ELF-1 (cell line): ENCODE measurements at places on chromosomes 13 and 19.

- no peak for DNase-seq
These were observed 30.6 kb downstream of the RAP2A start for GRCh38 chr13:97464561-97464960.

- DNase-seq, result no peak
These were observed 68.6 kb upstream of the RFXAP start for GRCh38 chr13:36750461-36750860.

DNA sequence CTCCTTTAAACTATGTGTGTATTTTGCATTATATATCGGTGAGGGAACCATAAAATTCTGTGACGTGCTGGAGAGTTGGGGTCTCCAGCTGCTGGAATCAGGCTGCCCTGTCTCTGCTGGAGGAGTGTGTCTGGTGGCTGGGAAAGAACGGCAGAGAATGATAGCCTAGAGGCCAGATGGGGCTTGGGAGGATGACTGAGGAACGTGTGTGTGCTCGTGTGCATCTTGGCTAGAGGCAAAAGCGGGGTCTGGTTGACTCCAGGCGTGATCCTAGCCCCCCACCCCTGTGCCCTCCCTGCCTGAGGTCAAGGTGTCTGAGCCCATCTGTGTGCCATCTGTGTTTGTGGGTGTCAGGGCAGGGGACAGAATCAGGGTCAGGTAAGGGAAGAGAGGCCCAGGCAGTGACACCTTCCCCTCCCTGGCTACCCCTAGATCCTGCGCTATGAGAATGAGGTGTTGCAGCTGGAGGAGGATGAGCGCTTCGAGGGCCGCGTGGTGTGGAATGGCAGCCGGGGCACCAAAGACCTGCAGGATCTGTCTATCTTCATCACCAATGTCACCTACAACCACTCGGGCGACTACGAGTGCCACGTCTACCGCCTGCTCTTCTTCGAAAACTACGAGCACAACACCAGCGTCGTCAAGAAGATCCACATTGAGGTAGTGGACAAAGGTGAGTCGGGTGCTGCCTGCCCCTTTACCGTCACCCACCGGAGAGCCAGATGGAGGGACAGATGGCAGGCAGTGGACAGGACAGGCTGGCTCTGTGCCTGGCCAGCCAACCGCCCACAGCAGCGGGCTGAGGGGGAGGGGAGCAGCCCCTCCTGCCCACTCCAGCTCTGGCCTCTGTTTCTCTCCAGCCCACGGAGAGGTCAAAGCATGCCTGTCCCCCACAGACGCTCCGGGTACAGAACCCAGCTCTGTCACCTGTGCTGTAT, 3.1 kb downstream of the SCN1B start:
- DNase-seq, result no peak

DNA sequence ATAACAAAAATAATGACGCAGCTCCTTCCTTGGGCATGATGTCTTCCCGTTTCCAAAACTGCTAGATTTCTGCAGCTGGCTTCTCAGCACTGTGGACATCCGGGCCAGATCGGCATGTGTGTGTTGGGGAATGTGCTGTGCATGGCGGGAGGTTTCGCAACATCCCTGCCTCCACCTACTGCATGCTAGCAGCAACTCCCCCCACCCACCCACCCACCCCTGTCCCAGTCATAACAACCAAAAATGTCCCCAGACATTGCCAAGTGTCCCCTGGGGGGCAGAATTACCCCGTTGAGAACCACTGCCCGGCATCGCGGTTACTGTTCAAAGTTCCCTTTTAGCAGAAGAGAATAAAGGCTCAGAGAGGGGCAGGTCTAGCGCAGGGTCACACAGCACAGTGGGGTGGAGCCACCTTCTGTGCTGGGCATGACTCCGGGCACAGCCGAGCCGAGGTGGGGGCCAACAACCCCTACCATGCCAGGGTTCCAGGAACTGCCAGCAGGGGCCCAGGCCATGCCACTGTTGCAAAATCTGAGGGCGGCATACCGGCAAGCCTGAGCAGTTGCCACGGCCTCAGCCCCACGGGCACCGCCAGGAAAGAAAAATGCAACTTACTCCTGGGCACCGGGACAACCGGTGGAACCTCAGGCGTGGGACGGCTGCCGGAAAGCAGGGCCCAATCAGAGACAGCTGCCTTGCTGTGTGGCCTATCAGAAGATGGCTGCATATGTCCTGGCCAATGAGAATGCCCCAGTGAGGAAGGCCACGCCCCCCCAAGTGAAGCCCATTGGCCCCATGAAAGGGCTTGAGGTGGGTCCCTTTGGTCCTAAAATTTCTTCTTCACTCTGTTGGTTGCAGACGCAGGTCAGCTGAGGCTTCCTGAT, 22.5 kb upstream of the NFIC start:
- no peak for DNase-seq

DNA sequence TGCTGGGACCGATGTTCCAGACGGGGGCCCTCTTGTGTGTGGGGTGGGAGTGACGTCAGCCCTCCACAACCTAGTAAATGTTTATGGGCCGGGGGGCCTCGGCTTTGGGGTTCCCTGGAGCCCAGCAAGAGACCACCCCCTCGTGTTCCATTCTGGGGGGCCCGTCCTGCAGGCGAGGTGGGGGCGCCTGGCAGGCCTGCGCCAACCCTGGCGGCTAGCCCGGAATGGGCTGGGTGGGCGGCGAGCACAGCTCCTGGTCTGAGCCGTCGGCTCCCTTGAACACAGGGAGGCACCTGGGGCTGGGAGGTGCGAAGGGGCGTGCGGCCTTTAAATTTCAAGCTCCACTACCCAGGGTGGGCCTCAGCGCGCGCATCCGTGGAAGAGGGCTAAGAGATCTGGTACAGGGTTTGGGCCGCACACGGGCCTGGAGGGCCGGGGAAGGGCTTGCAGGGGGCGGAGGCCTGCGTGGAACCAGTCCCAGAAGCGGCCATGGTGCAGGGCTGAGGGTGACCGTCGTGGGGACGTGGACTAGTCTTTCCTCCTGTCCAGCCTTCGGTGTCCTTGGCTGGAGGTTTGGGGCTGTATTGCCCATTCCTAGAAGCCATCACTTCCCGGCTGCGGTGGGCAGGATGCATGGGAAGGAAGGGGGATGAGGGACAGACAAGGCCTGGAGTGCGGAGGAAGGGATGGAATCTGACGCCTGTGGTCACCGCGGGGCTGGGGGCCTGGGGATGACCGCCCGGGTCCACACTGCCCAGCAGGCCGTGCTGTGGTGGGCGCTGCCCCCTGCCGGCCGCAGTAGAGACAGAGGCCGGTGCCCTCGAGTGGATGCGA, 11.4 kb downstream of the NDUFA11 start:
- peak; percentile 75 for DNase-seq

GRCh38 chr13:110881839-110882627, 32.8 kb downstream of the ANKRD10 start:
- DNase-seq, result no peak

- no peak for DNase-seq
These were observed 11.9 kb upstream of the GARIN5A start for GRCh38 chr19:50488389-50489194.

- DNase-seq, result no peak
These were observed 222.0 kb upstream of the ZNF507 start for GRCh38 chr19:32123355-32123940.

DNA sequence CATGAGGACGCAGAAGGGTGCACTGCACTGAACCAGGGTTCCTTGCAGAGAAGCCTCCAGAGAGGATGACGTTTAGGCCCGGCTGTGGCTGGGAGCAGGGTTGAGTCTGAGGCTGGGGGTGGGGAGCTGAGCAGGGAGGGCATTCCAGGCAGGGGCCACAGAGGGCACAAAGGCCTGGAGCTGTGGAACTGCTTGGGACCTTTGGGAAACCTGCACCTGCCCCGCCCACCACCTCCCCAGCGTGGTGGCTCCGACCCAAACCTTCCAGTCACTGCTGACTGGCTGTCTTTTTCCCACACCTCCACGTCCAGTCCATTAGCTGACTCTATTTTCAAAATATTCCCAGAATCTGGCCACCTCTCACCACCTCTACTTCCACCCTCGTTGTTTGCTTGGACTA, 4.9 kb upstream of the LMTK3 start:
- DNase-seq, result no peak

GRCh38 chr19:7654401-7654800, 14.4 kb upstream of the RETN start:
- no peak for DNase-seq

- no peak for DNase-seq
These were observed 47.9 kb downstream of the COL4A1 start for GRCh38 chr13:110258876-110259631.

DNA sequence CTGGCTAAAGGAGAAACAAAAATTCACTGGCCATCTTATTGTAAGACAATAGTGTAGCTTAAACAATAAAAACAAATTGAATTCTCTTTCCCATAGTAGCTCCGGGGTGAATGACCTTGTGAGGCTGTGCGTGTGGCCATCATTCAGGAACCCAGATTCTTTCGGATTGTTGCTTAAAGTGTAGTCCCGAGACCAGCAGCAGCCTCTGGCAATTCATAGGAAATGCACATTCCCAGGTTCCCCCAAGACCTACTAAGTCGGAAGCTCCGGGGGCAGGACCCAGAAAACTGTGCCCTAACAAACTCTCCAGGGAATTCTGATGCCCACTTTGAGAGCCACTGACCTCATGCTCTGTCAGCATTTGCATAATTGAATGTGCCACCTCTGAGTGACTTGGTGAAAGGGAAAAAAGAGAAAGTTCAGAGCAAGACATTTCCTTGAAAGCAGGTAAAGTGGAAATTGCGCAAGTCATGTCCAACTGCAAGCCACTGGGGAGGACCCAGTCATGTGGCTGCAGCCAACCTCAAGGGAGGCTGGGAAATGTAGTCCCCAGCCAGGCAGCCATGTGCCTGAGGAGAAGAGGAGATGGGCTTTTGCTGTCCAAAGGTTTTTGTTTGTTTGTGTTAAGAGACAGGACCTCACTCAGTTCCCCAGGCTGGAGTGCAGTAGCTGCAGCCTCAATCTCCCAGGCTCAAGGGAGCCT, 50.7 kb upstream of the PNMA8B start:
- peak; percentile 64 for DNase-seq

DNA sequence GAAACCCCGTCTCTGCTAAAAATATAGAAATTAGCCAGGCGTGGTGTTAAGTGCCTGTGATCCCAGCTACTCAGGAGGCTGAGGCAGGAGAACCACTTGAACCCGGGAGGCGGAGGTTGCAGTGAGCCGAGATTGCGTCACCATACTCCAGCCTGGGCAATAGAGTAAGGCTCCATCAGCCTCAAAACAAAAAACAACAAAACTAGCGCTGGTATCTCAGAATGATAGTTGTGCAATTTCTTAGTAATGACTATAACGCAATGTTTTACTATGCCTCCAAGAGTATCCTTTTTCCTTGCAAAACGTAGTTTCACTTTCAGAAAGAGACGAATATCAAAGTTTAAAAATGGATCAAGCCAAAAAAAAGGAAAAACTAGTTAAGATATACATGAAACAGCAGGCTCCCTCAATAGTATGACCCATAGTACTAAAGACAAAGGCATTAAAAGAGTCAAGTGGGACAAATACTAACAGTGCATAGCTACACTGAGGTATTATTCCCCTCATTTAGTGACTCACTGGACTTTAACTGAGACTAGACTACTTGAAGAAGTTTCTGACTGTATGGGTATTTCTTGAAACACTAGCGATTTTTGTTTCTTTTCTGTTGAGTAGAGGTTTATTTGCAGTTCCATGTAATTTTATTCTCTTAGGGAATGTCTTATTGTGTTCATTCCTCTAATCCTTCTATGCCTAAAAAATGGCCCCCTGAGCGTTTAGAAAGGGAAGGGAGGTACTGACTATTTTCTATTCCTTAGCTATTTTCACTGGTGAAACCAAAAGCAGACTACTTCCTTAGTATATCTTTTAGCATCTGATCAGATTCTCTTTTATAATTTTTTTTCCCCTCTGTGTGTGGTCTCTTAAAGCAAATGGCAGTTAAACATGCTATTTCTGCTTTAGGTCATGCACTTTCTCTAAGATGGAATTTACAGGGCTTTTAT, 10.4 kb upstream of the ITM2B start:
- no peak for DNase-seq

GRCh38 chr19:49809160-49809940, 3.7 kb downstream of the FUZ start:
- peak; percentile 70 for DNase-seq

DNA sequence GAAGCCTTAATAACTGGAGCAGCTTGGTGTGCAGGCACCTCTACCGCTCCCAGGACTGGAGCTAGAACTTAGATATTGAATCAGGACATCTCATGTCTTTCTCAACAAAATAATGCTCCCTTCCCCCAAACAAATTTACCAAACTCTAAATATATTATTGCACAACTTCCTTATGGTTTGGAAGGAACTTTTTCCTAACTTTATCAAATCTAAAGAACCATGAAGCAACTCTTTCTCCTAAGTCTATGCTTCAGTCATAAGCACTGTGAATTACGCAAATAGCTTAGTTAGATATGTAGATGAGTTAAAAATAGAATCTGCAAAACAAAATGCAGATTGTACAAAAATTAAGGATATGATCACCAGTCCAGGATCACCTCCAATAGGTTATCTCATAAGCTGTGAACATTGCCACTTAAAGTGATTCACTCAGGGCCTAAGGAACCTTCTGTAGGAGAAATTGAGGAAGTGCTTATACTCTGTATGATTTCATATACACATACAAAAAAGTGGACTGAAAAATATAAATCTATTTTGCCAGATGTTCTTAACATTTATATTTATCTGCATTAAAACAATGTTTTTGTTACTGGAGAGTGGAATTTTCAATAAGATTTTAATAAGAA, 20.4 kb upstream of the MAB21L1 start:
- DNase-seq, result no peak

DNA sequence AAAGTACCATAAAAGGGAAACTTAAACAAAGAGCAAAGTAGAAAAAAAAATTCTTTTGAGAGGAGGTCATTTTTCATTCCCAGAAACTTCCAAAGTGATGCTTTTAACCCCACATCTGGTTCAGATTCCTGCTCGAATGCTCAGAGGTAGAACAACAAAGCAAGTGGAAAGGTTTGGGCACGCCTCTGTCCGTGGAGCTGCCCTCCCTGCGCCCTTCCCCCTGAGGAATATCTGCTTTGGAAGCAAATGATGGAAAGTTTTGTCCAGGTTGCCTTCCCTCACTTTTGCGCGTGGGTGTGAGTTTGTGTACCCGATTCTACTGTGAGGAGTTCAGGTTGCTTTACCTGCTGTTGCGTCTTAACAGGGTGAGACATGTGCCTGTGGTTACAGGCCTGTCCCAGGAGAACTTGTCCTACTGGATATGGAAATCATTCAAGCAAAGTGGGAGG, 110.2 kb downstream of the KLF5 start:
- peak; percentile 22 for DNase-seq

DNA sequence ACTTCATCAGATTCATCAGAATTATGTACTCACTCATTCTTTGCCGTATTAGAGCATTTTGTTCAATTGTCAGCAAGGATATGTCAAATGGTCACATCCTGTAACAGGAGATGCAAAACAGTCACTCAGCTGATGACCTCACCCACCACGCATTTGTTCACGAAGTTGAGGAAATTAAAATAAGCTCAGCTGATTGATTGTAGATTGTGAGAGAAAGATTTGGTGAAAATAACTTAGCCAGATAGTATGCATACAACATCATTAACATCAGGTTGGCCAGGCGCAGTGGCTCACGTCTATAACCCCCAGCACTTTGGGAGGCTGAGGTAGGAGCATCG, 22.6 kb upstream of the CDC16 start:
- DNase-seq, result no peak

- no peak for DNase-seq
These were observed 837.2 kb upstream of the MIR17HG start for GRCh38 chr13:90510319-90510718.
